ENCODE measurements at places on chromosomes 7 and 10.

GRCh38 chr7:50204581-50204980, 99.9 kb upstream of the IKZF1 start:
- DNase-seq = no peak

- no peak for DNase-seq
These were observed 458.8 kb upstream of the ZMIZ1 start for GRCh38 chr10:78609976-78610375.

- DNase-seq = no peak
These were observed 270.7 kb downstream of the PCDH15 start for GRCh38 chr10:54530299-54530698.

DNA sequence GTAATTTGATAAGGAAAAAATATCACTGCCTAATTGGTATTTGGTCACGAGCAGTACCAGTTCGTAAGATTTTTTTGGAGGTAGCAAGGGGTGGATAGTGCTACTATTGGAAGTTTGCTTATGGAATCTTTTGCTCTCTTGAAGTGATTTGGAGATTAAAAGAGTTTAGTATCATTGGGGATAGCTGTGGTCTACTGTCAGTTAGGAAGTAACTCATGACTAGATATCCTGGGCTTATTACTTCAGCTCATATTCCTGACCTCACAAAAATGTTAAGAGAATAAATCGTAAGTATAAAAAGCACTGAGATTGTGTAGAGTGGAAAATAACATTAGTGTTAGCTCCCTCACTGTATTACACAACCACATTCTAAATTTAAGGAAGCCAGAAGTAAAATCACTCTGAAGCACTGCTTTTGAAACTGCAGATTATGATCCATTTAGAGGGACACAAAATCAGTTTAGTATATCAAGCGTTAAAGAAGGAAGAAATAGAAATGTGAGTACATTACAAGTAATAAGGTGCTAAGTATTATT, 22.6 kb downstream of the SGPL1 start:
- DNase-seq = no peak

GRCh38 chr10:22874189-22874854, 53.5 kb upstream of the ARMC3 start:
- no peak for DNase-seq

GRCh38 chr10:73763343-73763742, 18.5 kb upstream of the CHCHD1 start:
- no peak for DNase-seq

DNA sequence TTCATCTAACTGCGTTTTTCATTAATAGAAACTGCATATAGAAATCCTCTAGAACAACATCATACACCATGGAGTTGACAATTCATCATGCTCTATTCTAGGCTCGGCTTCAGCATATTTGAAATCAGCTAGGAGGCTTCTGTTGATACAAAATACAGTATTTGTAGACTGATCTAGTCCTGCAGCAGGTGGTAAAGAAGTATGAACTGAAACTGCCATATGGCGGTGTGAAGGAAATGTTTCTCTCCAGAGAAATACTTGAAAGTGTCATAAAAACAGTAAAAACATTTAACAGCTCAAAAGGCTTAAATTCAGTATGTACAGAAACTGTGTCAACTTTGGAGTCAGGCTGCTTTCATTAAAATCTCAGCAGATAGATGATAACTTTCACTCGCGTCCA, 32.0 kb upstream of the MYO3A start:
- no peak for DNase-seq

GRCh38 chr10:95388109-95388471, 97.3 kb upstream of the PDLIM1 start:
- DNase-seq = no peak

- no peak for DNase-seq
These were observed 1.6 kb downstream of the TIAL1 start for GRCh38 chr10:119595134-119595675.

DNA sequence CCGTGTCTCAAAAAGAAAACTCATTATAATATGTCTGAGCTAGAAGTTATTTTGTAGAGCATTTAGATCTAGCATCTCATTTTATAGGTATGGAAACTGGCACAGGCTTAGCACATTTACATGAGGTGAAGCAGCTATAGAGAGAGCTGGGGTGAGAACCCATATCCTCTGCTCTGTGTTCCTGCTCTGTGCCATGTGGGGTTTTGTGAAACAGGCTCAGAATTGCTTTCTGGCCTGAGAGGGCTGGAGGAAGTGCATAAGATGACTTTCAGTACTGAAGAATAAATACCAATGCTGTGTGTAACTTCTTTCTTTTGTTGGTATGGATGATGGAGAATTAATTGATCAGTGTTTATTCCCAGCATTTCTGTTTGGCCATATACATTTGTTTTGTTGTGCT, 159.1 kb downstream of the LRRC4 start:
- no peak for DNase-seq

DNA sequence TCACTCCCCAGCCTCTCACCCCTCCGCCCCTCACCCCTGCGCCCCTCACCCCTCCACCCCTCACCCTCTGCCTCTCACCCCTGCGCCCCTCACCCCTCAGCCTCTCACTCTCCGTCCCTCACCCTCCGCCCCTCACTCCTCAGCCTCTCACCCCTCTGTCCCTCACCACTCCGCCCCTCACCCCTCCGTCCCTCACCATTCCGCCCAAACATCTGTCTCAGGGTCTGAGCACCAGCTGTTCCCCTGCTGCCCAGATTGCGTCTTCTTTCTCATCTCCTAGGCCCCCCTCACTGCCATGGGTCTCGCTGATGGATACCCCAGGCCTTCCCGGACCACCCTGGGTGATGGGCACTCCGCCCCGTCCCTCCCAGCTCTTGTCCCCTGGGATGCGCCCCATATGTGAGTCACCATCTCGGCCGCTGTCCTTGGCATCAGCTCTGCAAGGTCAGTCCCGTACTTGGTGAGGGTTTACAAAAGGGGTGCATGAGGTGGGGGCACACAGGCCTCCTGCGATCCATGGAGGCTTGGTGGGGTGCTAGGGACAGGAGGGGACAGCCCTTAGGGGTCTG, 65.4 kb upstream of the GNA12 start:
- DNase-seq = no peak

DNA sequence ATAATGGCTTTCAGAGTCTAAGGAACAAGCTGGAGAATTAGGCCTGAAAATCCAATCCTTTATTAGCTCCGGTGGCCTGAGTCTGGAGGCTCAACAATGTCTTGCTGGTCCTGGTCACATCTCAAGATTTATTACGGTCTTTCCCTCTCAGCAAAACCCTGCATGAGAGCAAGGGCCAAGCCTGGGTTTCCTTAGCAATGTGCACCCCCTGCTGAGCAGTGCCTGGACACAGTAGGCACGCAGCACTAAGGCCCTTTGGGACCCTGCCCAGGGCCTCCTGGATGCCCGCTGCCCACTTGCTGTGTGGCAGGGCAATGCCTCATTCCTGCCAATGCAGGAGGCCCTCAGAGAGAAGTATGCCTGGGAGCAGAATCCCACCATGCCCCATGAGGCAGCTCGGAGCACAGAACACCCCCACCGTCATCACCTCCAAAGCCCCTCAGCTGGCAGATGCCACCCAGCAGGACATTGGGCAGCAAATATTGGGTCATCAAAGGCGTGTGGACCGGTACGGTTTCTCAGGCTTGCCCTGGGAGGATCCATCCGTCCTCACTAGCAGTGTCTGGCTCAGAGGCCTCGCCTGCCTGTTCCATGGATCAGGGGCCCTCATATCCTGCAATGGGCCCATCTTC, 156.4 kb downstream of the OAT start:
- no peak for DNase-seq

DNA sequence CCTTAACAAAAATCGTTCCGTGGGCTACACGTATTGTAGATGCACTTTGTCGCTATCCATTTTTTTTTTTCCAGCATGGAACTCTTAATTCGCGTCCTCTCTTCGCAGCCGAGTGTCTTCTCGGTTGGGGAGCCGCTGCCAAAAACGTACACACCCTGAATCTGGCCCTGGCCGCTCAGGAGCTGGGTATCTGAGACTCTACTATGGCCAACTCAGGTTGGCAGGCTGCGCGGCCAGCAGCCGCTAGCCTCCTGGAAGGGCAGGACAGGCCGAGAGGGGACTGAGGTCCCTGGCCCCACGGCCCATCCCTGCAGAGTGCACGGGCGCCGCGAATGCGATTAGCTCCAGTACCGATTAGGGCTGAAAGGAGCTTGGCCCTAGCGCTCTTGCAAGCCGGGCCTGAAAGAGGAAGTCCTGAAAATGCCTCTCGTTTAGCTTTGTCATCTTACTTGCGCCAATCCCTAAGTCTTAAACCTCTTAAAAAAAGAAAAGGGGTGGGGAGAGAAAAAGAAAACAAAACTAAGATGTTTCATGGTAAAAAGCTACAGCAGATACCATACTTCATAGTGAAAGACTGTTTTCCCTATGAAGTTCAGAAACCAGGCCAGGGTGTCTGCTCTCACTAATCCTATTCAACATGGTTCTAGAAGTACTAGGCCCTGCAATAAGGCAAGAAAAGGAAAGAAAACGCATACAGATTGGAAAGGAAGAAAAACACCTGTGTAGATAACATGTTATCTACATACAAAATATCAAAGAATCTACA, 113.2 kb upstream of the RHEB start:
- DNase-seq = peak; percentile 58

GRCh38 chr7:45359776-45360175, 202.2 kb downstream of the RAMP3 start:
- no peak for DNase-seq
